ENCODE measurements at places on chromosomes 12 and 14. TPM values are rescaled to one million over a fixed set of nuclear protein-coding genes. Genes with fewer than 3 reads are reported as not detected.

Gene SOAT2
- polyA plus RNA-seq = not detected

Gene RPL10L
- not detected for polyA plus RNA-seq

Gene CLEC9A
- not detected for polyA plus RNA-seq

DNA sequence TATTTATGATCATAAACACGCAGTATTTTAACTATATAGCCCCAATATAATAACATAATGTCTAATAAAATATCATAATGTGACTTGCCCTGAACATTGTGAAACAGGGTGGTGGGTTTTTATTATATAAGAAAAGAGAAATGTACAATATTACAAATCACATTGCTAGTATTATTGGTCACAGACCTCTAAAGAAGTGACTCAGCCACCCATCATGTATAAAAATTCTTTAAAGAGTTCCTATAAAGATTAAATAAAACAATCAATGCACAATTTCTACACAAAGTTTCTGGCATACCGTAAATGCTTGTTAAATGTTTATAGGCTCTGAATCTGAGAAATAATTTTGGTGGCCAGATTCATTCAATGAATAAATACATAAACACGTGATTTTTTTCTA, 28.9 kb downstream of the ABCC9 start:
- DNase-seq = no peak

DNA sequence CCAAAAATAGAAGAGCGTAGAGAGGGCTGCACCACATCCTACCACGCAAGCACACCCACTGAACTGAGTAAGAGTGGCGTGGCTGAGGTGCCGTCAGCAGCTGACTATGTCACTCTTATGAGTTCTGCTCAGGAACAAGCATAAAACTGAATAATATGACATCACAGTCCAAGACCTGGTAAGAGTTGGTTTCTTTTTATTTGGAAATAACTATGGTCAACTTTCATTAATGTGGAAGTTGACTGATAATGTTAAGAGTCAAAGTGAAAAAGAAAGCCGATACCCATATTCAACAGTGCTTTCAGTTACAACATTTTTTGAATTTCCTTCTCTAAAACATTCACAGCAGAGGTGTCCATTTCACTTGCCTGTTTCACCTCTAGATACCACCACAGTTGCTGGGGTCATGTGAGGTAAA, 44.6 kb downstream of the GNS start:
- no peak for DNase-seq

DNA sequence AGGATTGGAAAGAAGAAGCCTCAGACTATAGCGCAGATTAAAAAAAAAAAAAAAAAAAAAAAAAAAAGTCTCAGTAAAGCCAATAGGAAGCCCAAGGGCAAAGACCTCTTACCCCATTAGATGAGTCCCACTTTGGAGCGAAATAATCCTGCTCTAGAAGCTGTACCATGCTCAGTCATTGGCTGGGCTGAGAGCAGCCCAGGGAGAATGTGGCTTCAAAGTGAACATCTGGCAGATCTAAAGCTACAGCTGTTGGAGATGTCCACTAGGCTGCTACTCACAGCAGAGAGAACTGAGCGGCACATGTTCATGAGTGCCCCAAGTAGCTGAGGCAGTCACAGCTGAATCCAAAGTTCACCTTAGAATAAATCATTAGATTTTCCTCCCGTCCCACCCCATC, 560.9 kb downstream of the MED13L start:
- DNase-seq = no peak

- no peak for DNase-seq
Measured at GRCh38 chr12:29517264-29517663, 19.8 kb upstream of the OVCH1 start.

DNA sequence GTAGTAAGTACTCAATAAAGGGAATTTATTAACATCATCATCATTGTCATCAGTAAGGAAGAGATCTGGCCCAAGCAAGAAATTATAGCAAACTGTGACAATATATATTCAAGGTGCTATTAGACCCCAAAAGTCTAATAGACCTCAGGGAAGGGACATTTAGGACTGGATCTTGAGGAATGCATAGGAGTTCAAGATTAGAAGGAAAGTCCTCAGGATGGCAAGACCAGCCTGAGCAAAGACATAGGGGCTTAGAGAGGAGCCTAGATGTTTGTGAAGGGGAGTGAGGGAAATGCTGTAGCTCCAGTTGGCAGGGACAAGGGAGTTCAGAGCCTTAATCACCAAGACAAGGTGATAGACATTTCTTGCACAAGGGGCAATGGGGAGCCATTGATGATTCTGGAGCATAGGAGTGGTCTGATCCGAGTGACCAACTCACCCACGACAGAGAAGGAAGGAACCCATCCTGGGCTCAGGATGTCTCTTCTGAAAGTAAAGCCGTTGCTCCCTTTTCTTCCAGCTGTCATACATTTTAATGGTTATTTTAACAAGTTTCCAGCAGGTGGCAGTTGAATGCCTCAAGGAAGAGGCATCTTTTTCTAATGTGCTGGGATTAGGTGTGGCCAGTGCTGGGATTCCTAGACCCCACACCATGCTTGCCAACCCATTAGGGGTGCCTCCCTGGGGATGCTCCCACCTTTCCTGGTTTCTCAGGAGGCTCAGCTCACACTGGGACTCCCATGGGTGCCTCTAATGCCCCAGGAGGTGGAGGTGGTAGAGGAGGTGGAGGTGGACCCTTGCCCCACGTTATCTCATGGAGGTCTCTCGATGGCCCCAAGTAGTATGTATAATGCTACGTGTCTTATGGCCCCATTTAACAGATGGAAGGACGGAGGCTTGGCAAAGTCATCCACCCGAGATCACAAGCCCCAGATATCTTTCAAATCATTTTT, 37.8 kb downstream of the PHETA1 start:
- DNase-seq = peak; percentile 19
